Ovary (tissue), 10 donors: ENCODE measurements at places on chromosomes 7 and 10.

DNA sequence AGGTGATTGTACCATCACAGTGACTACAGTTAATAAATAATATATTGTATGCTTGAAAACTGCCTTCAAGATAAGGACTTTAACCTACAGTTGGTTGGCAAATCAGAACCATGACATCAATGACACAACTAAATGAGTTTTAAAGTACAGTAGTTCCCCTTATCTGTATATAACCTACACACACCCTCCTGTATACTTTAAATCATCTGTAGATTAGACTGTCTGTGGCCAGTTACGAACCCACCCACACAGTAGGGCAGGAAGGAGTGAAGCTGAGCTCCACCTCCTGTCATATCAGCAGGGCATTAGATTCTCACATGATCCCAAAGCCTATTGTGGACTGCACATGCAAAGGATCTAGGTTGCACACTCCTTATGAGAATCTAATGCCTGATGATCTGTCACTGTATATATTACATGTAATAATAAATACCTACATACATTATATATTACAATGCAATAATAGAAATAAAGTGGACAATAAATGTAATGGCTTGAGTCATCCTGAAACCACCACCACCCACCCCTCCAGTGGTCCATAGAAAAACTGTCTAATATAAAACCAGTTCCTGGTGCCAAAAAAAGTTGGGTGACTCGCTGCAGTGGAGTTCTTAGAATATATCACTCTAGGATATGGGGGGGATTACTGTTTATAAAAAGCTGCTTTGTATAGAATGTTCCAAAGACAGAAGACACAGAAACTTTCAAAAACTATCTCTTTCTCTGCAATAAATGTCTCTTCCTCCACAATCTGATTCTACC lies 5.6 kb downstream of the TPK1 start:
- DNase-seq = no peak

GRCh38 chr10:77949167-77949566 lies 22.6 kb upstream of the DLG5 start:
- DNase-seq = no peak

- DNase-seq = no peak
Observed at GRCh38 chr10:100776671-100777070, 31.3 kb downstream of the PAX2 start.

DNA sequence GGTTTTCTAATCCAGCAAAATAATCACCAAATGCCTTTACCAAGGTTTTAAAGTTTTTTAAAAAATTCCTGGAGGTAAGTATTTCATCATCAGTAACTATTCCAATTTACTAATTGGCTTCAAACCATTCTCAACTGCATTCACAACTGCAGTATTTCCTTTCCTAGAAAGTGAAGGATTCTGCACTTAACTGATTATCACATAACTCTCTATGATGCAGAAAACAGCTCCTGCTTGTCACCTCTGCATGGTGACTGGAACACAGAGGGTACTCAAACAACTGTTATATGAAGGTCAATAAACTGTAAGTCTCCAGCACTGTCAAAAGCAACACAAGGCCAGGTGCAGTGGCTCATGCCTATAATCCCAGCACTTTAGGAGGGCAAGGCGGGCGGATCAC lies 42.6 kb downstream of the SRPK2 start:
- no peak for DNase-seq

GRCh38 chr7:91949221-91950009 lies 8.8 kb downstream of the AKAP9 start:
- DNase-seq = no peak
